Heart left ventricle (tissue), 16 donors: ENCODE measurements at places on chromosomes 2 and 18. TPM values are rescaled to one million over a fixed set of nuclear protein-coding genes. Genes with fewer than 3 reads are reported as not detected.

DNA sequence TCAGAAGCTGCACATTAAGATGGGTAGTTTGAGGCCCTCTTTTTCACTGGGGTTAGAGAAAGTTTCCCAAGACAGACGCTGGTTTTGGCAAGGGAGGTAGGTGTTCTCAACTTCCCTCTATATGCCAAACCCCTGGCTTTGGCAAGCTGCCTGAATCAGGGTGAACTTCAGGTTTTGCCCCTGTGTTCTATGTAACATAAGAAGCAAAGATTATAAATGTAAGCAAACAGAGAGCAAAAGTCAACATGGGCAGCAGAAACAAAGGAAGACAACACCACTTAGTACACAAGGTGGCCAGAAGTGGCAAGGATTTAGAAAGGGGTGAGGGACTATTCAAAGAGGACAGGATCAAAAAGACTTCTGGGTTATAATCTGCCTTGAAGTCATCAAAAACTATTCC lies 70.5 kb upstream of the TFCP2L1 start:
- H3K36me3 ChIP-seq, result peaks cover 94% of the 10 kb centered on the region
- no peaks in the 10 kb centered on the region for H3K27me3 ChIP-seq
- H3K4me1 ChIP-seq, result peaks cover 14% of the 10 kb centered on the region
- DNase-seq, result no peak
- H3K27ac ChIP-seq, result no peak overlapping the region

- peak overlapping the region; percentile 44 for H3K27ac ChIP-seq
- peaks cover 29% of the 10 kb centered on the region for H3K4me1 ChIP-seq
- H3K4me3 ChIP-seq, result no peak overlapping the region
- DNase-seq, result no peak
- no peaks in the 10 kb centered on the region for H3K27me3 ChIP-seq
These were observed 2.2 kb upstream of the PDIA6 start for GRCh38 chr2:10814571-10815331.

GRCh38 chr2:238097988-238098871 lies 1.9 kb upstream of the ESPNL start:
- no peak overlapping the region for H3K4me3 ChIP-seq
- H3K4me1 ChIP-seq, result no peaks in the 10 kb centered on the region
- no peak overlapping the region for H3K27ac ChIP-seq
- H3K36me3 ChIP-seq, result no peaks in the 10 kb centered on the region
- peak; percentile 56 for DNase-seq
- no peaks in the 10 kb centered on the region for H3K27me3 ChIP-seq

DNA sequence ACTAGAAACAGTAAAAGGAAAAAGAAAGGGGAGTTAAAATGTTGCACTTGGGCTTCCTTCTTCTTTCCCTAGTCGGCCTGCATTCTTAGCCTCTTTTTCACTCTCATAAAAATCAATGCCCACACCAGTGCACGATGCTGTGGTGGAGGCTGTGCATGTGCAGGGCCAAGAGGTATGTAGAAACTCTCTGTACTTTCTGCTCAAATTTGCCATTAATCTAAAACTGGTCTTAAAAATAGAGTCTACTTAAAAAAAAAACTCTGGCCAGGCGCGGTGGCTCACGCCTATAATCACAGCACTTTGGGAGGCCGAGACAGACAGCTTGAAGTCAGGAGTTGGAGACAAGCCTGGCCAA lies 11.1 kb downstream of the TRAPPC8 start:
- H3K27me3 ChIP-seq, result no peaks in the 10 kb centered on the region
- H3K4me3 ChIP-seq, result no peak overlapping the region
- peaks cover 8% of the 10 kb centered on the region for H3K4me1 ChIP-seq
- peaks cover 60% of the 10 kb centered on the region for H3K36me3 ChIP-seq

DNA sequence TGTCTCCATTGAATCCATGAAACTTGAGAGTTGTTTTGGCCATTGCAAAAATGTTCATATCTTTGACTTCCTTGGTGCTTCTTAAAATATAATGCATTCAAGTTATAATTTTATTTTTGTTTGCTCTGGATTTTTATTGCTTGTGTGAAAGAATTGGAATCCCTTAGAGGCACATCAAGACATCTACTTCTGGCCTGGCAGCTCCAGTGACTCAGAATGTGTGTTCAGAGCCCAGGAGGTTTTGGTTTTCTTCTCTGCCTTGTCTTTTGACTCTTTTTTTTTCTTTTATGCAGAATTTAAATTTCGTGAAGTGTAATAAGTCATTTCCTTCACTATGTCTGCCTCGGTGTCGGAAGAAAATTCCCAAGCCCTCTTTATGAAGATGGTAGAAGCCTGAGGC lies 180.2 kb downstream of the LTBP1 start:
- H3K36me3 ChIP-seq, result no peaks in the 10 kb centered on the region
- DNase-seq, result no peak
- H3K27me3 ChIP-seq, result no peaks in the 10 kb centered on the region
- H3K4me3 ChIP-seq, result no peak overlapping the region
- H3K27ac ChIP-seq, result no peak overlapping the region

- no peaks in the 10 kb centered on the region for H3K4me1 ChIP-seq
- no peaks in the 10 kb centered on the region for H3K36me3 ChIP-seq
- no peaks in the 10 kb centered on the region for H3K27me3 ChIP-seq
- no peak for DNase-seq
These were observed 20.5 kb downstream of the TMEM18 start for GRCh38 chr2:656676-657075.

- H3K36me3 ChIP-seq, result no peaks in the 10 kb centered on the region
- H3K4me1 ChIP-seq, result no peaks in the 10 kb centered on the region
- H3K27me3 ChIP-seq, result no peaks in the 10 kb centered on the region
- no peak overlapping the region for H3K27ac ChIP-seq
- no peak for DNase-seq
These were observed 70.4 kb downstream of the MYL12B start for GRCh38 chr18:3332376-3332775.

DNA sequence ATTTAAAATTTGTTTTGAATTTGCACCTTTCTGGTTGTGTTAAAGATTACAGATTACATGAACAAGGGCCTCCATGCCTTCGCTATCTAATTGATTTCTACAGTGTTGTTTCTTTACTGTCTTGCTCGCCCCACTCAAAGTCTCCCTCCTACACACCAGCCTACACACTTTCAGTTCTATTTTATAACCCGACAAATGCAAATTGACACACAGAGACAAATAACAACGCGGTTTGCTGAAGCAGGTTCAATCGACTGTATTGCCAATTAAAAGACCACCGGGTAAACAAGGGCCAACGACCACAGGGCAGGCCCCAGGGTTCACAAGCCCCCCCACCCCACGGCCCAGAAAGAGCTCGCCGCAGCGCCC lies 869 bp downstream of the STARD7 start:
- H3K27ac ChIP-seq, result peak overlapping the region; percentile 99
- no peaks in the 10 kb centered on the region for H3K36me3 ChIP-seq
- H3K4me1 ChIP-seq, result peaks cover 60% of the 10 kb centered on the region
- peak overlapping the region; percentile 98 for H3K4me3 ChIP-seq

GRCh38 chr2:98088261-98088660 lies 1.3 kb downstream of the VWA3B start:
- peaks cover 12% of the 10 kb centered on the region for H3K4me1 ChIP-seq
- H3K27me3 ChIP-seq, result peaks cover 14% of the 10 kb centered on the region
- no peak overlapping the region for H3K4me3 ChIP-seq
- H3K36me3 ChIP-seq, result no peaks in the 10 kb centered on the region
- DNase-seq, result peak; percentile 33

DNA sequence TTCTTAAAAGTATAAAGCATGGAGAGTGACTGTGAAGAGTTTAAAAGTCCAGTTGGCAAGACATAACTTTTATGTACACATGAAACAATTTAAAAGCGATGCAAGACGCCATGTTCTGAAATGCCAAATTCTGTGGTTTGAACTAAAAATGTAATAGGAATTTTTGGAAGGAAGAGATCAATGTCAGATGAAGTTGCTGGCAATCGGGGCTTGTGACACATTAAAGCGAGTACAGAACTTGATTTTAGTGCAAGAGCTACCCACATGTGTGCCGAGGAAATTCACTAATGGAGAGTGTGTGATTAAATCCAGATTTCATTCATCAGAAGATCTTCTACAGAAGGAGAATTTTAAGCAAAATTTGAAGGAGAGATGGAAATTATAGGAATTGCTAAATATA lies 220.2 kb upstream of the CCDC68 start:
- H3K27ac ChIP-seq, result no peak overlapping the region
- H3K4me3 ChIP-seq, result no peak overlapping the region
- DNase-seq, result no peak
- no peaks in the 10 kb centered on the region for H3K36me3 ChIP-seq

DNA sequence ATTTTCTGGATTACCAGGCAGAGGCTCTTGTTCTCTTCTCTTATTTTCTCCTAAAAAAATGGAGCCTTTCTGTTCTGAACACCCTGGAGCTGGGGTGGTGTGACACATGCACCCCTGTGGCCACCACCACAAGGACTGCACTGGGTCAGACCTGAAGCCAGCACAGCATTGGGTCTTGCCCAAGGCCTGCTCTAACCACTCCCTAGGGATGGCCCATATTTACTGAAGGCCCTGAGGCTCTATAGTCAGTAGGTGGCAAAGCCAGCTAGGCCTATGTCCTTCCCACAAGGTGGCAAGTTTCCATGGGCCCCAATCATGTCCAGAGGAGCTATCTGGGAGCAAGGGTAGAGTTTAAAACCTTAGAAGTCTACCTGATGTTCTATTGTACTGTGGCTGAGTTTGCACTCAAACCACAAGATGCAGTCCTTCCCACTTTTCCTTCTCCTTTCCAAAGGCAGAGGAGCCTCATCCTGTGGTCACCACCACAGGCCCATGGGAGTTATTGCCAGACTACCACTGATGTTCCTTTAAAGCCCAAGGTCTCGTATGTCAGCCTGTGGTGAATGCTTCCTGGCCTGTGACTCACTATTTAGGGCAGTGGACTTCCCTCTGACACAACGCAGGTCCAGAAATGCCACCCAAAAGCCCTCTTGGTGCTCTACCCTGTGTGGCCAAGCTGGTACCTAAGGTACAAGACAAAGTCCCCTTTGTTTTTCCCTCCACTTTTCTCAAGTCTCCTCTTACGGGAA lies 15.0 kb upstream of the FMNL2 start:
- no peak overlapping the region for H3K4me3 ChIP-seq
- no peaks in the 10 kb centered on the region for H3K27me3 ChIP-seq
- H3K4me1 ChIP-seq, result no peaks in the 10 kb centered on the region
- no peak overlapping the region for H3K27ac ChIP-seq

GRCh38 chr2:145026456-145027455 lies 506.8 kb upstream of the ZEB2 start:
- peaks cover 5% of the 10 kb centered on the region for H3K4me1 ChIP-seq
- H3K27ac ChIP-seq, result no peak overlapping the region
- DNase-seq, result no peak
- H3K36me3 ChIP-seq, result no peaks in the 10 kb centered on the region
- no peaks in the 10 kb centered on the region for H3K27me3 ChIP-seq

DNA sequence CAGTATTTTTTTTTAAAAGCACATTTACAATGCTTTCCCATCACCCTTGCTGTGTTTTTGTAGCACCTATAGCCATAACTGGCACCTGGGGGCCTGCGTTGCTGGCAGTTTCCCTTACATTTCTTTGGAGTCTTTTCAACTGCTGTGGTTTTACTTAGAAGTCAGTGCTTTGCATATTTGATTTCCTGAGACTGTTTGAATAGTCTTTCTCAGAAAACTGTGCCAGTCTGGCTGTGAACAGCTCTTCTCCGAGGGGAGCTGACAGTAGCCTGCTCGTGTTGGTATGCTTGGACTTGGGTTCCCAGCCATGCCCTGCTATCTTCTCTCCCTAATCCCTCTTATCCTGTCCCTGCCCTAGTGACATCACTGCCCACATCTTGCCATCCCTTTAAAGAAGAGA lies 81.5 kb downstream of the DPP4 start:
- no peak for DNase-seq
- H3K27me3 ChIP-seq, result no peaks in the 10 kb centered on the region
- H3K27ac ChIP-seq, result no peak overlapping the region
- no peaks in the 10 kb centered on the region for H3K4me1 ChIP-seq
- H3K4me3 ChIP-seq, result no peak overlapping the region

DNA sequence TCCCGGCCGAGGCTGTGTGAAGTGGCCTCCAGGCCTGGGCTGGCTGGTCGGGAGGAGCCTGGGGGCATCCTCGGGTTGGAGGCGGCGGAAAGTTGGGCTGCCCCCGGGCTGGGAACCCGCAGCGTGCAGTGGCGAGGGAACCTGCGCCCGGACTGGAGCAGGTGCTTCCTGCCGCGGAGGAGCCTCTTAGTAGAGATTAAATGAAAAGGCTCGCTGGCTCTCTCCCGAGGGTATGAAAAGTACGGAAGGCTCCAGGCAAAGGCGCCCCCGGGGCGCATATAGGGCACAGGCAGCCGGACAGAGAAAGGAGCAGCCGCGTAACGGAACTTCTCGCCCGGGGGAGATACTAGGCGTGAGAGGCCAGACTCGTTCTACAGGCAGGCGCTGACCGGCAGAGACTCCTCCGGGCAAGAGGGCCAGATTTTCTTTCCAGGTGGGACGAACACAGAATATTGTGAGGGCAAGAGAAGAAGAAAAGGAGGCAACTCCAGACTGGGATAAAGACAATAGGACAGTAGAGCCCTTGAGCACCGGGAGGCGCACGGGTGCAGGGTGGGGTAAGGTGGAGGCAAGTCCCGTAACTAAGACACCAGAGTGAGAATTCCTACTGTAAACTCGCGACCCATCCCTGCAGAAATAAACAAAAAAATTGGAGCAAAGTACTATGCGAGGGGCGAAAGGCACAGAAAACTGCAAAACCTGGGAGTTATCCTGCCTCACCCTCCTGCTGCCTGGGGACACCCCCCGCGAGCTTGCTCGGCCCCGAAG lies 816 bp downstream of the CDH2 start:
- H3K4me1 ChIP-seq, result no peaks in the 10 kb centered on the region
- no peaks in the 10 kb centered on the region for H3K36me3 ChIP-seq

DNA sequence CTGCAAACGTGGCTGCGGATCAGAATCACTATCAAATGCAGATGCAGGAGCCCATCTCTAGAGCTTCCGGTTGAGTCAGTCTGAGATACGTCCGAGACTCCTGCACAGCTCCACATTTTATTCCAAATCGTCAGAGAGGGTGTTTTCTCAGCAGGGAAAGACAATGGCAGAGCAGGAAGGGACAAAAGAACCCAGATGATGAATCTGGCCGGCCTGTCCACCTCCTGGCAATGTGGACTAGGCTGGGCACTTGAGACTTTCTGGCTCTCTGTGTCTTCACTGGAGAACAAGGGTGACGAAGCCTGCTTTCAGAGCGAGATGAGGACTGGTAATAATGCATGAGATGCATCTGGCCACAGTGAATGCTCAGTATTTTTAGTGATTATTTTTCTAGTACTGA lies 255.9 kb upstream of the MYT1L start:
- H3K27me3 ChIP-seq, result no peaks in the 10 kb centered on the region
- no peaks in the 10 kb centered on the region for H3K4me1 ChIP-seq
- H3K27ac ChIP-seq, result no peak overlapping the region
- H3K4me3 ChIP-seq, result no peak overlapping the region

The PLGLB2 gene
- 0.58 TPM for total RNA-seq

The CUL3 gene
- total RNA-seq, result 54.6 TPM

The BARD1 gene
- 8.4 TPM for total RNA-seq

The GULP1 gene
- total RNA-seq, result 6.7 TPM

The RTP5 gene
- total RNA-seq, result not detected

The SLC5A7 gene
- 0.10 TPM for total RNA-seq

The C2orf80 gene
- total RNA-seq, result not detected

The LINC00305 gene
- total RNA-seq, result not detected

The EIF5B gene
- 92.6 TPM for total RNA-seq

The KLHL29 gene
- 1.6 TPM for total RNA-seq

The ZFAND2B gene
- total RNA-seq, result 23.5 TPM

The ATP8B1 gene
- 5.8 TPM for total RNA-seq

The ZNF385B gene
- 2.3 TPM for total RNA-seq
